ENCODE measurements at places on chromosomes 2 and 18.

DNA sequence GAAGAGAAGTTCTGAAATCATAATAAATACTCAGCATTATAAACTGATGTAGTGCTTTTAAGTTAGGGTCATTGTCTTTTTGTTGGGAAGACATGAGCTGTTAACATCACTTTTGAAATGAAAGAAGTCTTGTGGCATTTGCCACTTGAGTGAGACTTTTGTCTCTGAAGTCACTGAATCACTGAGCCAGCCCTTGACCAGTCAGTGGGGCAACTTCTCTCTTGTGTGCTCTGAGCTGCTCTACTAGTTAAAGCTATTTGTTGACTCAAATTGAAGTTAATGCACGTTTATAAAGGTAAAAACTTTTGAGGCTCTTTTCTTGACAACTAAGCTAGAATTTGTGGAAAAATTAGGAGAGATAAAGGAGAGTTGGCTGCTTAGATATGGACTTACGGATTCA, 6.7 kb downstream of the WDR43 start:
- no peak for DNase-seq

DNA sequence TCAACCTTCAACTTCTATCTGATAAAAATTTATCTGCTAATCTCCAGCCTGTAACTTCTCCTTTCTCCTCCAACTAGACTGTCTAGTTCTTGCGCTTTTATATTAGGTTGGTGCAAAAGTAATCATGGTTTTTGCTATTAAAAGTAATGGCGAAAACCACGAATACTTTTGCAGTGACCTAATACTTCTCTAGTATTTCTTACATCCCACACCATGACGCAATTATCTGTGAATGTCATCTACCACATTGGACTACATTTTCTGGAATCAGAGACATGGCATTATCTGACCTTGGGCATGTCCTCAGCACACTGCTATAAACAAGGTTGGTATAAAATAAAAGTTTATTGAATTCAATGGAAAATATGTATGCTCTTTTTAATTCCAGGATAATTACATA, 370.2 kb upstream of the LYPD1 start:
- DNase-seq = peak; percentile 48

DNA sequence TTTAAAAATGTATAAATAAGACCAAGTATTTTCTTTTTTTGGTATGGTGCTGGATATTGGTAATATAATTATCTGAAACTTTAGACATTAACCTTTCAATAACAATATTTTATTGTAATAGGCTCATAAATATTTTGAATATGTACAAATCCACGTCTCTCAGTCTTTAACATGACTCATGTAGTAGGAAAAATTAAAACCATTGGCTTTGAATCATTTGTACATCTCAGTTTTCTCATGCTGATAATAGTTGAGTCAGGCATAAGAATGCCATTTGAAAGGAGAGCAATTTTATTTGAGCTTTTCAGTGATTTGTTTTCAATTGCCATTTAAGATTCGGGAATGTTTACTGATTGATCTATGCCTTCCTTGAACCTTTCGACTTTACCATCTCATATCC, 364.8 kb downstream of the TGIF1 start:
- DNase-seq = peak; percentile 24

DNA sequence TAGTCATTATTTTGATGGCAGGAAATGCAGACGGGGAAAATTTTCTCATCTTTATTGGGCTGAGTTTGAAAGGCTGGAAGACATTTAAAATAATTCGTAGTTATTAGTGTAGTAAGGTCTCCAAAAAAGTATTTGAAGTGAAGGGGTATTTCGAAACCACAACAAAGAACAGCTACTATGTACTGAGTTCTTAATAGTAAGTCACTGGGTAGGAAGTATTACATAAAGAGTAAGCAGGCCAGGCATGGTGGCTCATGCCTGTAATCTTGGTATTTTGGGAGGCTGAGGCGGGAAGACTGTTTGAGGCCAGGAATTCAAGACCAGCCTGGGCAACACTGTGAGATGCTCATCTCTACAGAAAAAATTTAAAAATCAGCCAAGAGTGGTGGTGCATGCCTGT, 113.6 kb downstream of the MEP1B start:
- no peak for DNase-seq

DNA sequence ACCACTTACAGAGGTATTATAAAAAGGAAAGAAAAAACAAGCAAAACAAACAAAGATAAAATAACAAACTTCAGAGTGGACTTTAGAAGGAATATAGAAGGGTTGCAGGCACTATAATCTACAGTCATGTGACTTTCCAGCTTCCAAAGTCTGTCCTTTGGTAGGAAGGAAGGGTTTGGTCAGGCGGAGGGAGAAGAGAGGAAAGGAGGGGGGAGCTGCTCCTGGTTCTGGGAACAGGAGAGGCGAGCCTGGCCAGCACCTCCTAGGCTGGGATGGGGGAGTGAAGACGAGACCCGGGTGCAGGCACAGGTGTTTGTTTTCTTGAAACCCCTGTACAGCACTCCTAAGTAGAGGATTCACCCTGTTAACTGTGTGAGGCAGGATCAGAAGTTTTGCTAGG, 53.8 kb upstream of the GATA6 start:
- DNase-seq = no peak

DNA sequence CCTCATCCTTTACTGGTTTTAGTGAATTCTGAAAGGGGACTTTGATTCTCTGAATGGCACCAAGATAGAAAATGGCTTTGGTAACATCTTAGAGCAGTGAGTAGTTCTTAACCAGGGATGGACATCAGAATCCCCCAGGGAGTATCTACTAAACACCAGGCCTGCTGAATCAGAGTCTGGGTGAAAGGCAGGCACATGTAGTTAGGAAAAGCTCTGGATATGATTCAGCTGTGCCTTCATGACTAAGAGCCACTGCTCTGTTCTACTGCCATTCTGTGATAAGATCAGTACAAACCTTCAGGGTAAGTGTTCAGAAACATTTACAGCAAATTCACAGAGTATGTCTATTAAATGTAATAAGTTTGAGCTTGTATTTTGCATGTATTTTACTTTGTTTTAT, 46.2 kb upstream of the B3GNT2 start:
- DNase-seq = peak; percentile 70

- no peak for DNase-seq
These were observed 42.1 kb downstream of the BOD1L2 start for GRCh38 chr18:57188851-57189557.

GRCh38 chr18:2657788-2658458, 2.4 kb downstream of the SMCHD1 start:
- no peak for DNase-seq

GRCh38 chr2:1612391-1613077, 131.8 kb downstream of the PXDN start:
- DNase-seq = no peak

GRCh38 chr18:50680966-50681365, 121.1 kb downstream of the MAPK4 start:
- DNase-seq = no peak

GRCh38 chr2:233164128-233164635, 87.3 kb upstream of the ATG16L1 start:
- DNase-seq = no peak

GRCh38 chr2:147364597-147364996, 480.2 kb upstream of the ACVR2A start:
- no peak for DNase-seq

- no peak for DNase-seq
These were observed 80.6 kb downstream of the TRABD2A start for GRCh38 chr2:84800194-84800805.

GRCh38 chr2:204315236-204315662, 230.0 kb upstream of the PARD3B start:
- peak; percentile 34 for DNase-seq

DNA sequence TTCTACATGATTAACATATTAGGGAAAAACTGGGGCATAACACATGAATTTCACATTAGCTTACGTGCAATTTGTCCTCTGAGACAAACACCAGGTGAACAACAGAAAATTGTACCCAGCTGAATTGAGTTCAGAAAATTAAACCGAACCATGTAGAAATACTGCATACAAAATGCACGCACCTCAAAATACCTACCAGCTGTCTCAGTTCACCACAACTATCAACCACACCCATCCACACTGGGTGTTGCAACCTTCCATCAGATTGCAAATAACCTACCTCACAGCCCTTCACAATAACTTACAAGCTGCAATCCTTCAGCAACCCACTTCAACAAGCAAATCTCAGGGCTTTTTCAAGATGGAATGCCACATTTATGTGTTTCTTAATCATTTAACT, 55.9 kb downstream of the UNC50 start:
- DNase-seq = no peak

GRCh38 chr2:176999301-176999700, 213.3 kb upstream of the HNRNPA3 start:
- DNase-seq = no peak

DNA sequence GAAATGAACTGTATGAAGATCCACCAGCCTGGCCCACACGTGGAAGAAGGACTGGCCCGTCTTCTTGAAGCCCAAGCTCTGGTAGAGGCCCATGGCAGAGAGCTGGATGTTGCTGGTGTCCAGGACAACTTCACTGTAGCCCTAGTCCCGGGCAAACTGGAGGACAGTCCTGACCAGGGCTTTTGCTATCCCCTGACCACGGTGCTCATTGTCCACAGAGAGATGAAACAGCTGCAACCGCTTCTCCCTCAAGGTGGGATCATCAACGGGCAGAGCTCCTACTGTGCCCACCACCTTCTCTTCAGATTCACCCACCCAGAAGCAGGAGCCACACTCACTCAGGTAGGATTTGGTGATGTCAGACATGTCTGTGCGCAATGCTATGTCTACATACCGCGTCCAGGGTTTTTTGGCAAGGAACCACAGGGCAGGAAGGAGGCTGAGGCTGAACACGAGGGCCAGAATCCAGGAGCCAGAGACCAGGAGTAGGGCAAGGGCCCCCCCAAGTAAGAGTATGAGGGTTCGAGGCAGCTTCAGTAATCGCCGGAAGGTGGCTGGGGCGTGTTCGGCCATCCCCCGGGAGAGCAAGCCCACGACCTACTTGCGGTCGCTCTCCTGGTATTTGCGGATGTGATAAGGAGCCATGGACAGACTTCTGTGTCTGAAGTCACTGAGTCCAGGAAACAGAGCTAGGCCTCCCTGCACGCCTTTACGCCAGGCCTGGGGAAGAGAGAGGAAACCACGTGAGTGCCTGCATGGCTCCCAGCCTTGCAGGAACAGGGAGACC, 36.3 kb downstream of the TPRKB start:
- DNase-seq = no peak

- no peak for DNase-seq
These were observed 281.7 kb downstream of the CCDC85A start for GRCh38 chr2:56465491-56465890.

DNA sequence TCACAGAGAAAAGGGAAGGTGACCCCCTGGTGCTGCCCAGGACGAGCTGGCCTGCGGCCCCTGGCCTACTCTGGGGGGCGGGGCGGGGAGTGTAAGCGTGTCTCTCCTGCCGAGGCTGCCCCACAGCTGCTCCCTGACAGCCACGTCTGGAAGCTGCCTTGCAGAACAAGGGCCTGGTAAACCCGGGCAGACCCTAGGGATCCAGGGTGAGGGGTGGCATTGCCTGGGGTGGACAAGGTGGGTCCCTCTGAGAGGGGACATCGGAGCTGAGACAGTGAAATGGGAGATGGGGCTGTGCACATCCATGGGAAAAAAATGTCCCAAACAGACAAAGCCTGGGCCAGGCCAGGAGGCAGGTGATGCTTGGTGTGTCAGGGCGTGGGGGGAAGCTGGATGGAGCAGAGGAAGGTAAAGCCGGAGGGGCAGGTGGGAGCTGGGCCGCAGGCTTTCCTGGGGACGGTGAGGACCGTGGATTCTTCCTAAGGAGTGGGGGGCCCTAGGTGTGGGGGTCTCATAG, 66.0 kb upstream of the HDAC4 start:
- no peak for DNase-seq

DNA sequence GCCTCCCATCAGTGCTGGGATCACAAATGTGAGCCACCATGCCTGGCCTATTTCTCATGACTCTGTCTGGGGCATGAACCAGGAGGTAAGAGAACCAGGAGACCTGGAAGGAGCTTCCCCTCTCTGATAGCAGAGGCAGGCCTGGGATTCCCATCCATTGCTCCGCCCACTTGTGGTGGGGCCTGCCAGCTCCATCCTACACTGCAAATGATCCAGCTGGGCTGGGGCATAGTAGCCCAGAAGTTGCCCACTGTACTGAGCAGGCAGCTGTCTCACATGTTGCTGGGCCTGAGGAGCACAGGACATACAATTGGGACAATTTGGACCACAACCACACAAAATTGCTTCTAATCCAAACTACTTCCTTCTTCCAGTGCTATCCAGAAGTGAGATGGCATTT, 91.0 kb downstream of the MARCHF4 start:
- DNase-seq = no peak

GRCh38 chr18:62339106-62339988, 14.2 kb downstream of the TNFRSF11A start:
- peak; percentile 80 for DNase-seq

GRCh38 chr2:147844697-147845410, at the start of gene ACVR2A:
TSS of gene ACVR2A (plus strand) at chr2:147845029. CDS start at chr2:147845153, 124 bp downstream.
- DNase-seq = no peak

GRCh38 chr2:106085181-106085940, 108.7 kb downstream of the UXS1 start:
- DNase-seq = no peak

DNA sequence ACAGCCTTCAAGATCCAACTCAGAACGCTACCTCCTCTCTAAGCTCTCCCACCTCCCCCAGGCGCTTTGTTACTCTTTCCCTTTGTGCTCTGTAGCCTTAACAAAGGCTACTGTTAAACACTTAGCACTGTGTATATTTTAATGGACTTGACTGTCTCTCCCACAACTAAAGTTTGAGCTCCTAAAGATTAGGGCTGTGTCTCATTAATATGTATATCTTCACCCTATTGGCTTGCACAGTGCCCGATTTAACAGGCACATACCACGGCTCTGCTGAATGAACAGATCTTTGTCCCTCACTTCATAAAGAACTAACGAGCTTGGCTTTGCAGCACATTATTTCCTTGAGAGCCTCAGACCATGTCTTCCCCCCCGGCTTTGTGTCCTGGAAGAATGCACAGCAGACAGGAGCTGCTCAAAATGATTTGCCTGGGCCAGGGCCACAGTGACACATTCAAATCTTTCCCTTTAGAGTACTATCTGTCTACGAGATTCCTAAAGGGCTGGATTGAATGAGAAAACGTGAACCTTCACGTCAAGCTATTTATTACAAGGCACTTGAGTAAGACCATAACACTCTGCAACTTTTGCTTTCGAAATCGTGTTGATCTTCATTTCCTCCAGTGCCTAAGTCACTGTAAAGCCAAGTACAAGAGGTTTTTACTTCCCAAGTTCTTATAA, 22.1 kb downstream of the ABHD3 start:
- DNase-seq = no peak

GRCh38 chr2:54966165-54966832, 84.0 kb downstream of the RTN4 start:
- no peak for DNase-seq

GRCh38 chr2:200252265-200253067, 54.0 kb upstream of the SPATS2L start:
- DNase-seq = no peak

GRCh38 chr2:23414871-23415270, 29.9 kb downstream of the KLHL29 start:
- no peak for DNase-seq

- no peak for DNase-seq
These were observed 111.8 kb upstream of the SLC35G4 start for GRCh38 chr18:11497585-11497984.

Measured in RCC 7860 (cell line).